Panc1 (cell line): ENCODE measurements at places on chromosomes 6 and 20. TPM values are rescaled to one million over a fixed set of nuclear protein-coding genes. Genes with fewer than 3 reads are reported as not detected.

SCUBE3 gene
- 1.6 TPM for total RNA-seq

TMEM151B gene
- total RNA-seq, result 0.18 TPM

GLO1 gene
- total RNA-seq, result 125 TPM

KIAA1755 gene
- 0.08 TPM for total RNA-seq

SLC35B3 gene
- 16.7 TPM for total RNA-seq

ARMH2 gene
- total RNA-seq, result not detected

PTK7 gene
- total RNA-seq, result 240 TPM

TPX2 gene
- total RNA-seq, result 248 TPM

CSTF1 gene
- 46.3 TPM for total RNA-seq

EXOC2 gene
- 30.5 TPM for total RNA-seq
